T follicular helper cell (primary cell): ENCODE measurements at places on chromosomes 13 and 19.

GRCh38 chr19:49489601-49490167 lies 2.3 kb downstream of the RPL13A start:
- DNase-seq: no peak

- DNase-seq: peak; percentile 22
Observed at GRCh38 chr13:114109641-114110041, 22.8 kb downstream of the RASA3 start.

- no peak for DNase-seq
Observed at GRCh38 chr19:4216846-4217245, 12.5 kb upstream of the EBI3 start.

GRCh38 chr19:47284324-47284899 lies 9.7 kb downstream of the INAFM1 start:
- peak; percentile 18 for DNase-seq

DNA sequence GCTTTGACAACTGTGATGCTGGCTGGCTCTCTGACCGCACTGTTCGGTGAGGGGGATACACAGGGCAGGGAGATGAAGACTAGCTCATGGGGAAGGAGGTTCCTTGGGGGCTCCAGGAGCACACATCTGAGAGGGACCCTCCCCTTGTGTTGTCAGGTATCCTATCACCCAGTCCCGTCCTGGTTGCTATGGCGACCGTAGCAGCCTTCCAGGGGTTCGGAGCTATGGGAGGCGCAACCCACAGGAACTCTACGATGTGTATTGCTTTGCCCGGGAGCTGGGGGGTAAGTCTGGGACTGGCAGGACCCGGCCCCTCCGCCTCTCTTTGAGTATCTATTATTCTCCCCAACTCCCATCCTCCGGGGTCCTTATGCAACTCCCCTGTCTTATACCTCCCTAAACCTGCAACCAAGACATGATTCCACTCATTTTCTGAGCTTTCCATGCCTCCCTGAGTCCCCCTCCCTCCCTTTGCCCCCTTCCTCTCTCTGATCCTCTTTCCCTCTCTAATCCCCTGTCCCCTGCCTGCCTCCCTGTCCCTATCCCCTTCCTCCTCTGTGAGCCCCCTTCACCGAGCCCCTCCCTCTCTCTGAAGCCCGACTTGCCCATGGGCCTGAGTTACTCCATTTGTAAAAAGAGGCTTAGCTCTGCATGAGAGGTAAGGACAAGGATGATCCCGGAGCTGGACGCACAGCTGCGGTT lies 12.5 kb downstream of the NCAN start:
- DNase-seq: no peak

DNA sequence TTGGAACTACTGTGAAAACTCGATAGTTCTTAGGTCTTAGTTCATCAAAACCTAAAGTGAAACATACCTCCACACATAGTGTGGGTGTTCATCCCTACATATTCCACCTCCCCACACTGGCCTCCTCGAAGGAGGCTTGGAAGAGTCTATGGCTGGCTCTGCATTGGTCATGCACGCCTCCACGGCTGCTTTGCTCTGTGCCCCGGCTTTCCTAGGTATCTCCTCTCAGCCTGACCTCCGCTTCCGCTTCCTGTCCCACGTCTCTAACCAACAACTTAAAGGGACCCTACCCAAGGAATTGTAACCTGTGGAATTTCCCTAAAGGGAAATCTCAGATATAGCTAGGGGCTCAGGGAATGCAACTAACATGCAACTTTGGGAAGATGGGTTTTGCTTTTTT lies 79.7 kb upstream of the MBNL2 start:
- DNase-seq: no peak

DNA sequence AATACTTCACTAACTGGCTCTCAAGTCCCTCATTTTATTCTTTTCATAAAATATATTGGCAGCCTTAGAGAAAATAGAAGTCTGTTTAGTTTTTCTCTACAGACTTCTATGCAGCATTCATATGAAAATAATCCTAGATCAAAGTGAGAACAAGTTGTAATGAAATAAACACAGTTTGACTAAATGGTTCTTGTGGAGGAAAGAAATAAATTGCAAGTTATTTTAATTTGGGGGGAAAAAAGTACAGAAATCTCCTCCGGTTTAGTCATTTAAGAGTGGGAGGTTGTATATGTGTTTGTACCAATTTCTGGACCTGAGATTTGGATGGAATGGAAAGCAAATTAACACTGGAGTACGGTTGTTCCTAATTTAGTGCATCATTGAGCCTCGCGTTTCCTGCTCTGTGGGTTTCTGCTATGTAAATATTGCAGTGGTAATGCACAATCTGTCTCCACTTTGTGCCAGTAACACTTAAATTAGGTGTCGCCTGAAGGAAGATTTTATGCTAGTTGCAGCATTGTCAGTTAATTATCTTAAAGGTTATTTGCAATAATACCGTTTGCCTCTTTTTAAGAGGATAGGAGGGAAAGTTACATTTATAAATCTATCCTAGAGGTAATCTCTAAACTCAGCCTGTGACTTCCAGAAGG lies 100.2 kb downstream of the ZIC5 start:
- no peak for DNase-seq

- DNase-seq: no peak
Observed at GRCh38 chr13:107284173-107284572, 716.2 kb upstream of the ARGLU1 start.
